ENCODE measurements at places on chromosomes 13 and 19. TPM values are rescaled to one million over a fixed set of nuclear protein-coding genes. Genes with fewer than 3 reads are reported as not detected.

AKAP8 gene
- polyA plus RNA-seq, result 26.5 TPM

IQCN gene
- polyA plus RNA-seq, result 1.5 TPM

- DNase-seq, result no peak
Measured at GRCh38 chr13:102401265-102401664, 583 bp downstream of the FGF14 start.

DNA sequence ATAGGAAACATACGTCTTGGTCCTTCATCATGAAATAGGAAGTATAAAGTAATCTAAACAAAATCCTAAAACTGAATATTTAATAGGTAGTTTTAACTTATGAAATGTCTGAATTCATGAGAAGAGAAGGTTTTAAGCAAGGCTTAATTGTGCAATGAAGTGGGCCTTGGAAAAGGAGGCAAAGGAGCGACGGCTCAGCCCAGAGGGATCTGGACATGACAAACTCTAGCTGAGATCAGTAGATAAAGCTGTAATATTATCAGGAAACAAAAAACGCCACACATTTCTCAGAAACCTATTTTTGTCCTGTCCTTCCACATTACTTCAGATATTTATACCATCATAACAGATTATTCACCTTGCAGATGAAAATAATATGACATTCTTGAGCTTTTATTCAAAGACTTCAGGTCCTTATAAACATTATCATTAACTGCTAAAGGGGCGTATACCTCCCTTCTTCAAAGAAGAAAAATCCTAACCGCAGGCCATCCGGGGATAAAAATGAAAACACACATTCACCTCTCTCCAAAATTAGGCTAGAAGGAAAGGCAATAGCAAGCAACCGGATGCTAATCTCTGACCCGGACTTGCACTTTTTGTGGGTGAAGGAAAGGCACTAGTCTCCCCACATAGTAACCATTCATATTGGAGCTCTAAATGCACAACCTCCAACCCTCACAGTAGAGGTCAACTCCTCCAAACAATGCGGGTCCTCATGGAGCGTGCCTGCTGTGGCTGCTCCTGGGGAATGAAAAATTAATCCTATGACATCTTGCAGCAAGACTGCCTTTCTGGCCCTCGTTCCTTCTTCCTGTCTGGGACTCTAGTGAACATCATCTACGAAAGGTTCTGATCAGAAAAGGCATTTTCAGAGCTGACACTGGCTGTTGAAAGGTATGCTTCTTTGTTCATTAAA lies 108.8 kb downstream of the TBC1D4 start:
- no peak for DNase-seq

DNA sequence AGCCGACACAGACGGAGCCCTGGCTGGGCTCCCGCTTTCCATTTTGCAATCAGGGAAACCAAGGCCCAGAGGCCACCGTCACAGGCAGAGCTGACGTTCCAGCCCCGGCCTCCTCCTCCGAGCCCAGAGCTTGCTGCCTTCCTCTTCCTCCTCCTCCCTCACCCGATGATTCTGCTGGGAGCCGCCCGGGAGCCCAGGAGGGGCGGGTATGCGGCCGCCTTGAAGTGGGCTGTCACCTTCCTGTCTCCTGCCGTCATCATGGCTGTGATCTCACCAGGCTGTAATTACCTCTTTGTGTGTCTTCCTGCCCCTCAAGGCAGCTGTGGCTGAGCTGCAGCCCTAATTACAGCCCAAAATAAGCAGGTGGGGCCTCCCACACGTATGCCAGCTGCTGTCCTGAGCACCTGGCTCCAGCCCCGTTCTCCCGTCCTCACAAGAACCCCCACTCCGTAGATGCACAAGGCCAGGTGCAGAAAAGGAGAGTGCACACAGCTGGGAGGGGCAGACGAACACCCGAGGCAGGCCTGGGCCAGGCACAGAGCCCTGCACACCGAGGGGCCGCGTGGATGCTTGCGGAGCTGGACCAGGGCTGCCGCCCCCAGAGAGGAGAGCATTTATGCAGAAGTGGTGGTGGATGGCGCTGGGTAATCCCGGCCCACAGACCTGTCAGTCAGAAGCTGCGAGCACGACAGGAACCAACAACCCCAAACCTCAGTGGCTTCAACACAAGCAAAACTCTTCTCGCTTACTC lies 4.0 kb downstream of the TPGS1 start:
- peak; percentile 74 for DNase-seq
